ENCODE measurements at places on chromosomes 11 and 22.

- DNase-seq = no peak
These were observed 22.6 kb downstream of the TENM4 start for GRCh38 chr11:79418241-79418640.

DNA sequence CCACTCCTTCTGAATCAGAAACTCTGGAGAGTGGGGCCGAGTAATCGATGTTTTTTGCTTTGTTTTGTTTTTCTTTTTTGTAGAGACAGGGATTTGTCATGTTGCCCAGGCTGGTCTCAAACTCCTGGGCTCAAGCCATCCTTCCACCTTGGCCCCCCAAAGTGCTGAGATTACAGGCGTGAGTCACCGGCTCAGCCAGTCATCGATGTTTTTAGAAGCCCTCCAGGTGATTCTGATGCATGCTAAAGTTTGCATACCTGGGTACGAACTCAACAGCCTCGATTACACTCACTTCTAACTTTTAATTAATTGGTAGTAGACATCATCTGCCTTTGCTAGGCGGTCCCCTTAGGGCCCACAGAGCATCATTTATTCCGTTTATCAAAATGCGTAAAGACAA, 50.3 kb downstream of the C11orf71 start:
- no peak for DNase-seq

- no peak for DNase-seq
These were observed 314.3 kb downstream of the BRD1 start for GRCh38 chr22:49513358-49513851.

- no peak for DNase-seq
These were observed 37.7 kb downstream of the DHCR7 start for GRCh38 chr11:71410363-71410966.

DNA sequence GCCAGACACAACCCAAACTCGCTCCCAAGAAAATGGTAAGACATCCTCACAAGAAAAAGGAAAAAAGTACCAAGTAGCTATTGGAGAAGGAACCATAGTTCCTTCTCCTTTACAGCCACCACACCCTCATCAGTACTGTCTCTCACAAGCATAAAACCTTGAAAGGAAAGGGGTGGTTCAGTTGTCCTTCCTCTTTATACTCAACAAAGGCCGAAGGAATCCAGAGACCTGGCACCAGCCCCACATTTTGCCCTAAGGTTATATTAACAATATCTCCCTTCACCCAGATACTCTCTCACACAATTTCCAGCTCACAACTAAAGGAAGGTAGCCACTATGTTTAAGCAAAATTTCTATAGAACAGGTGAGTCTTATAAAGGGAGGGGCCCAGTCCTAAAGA, 8.5 kb downstream of the FHIP1B start:
- DNase-seq = no peak

GRCh38 chr11:93902921-93903320, 52.5 kb upstream of the VSTM5 start:
- no peak for DNase-seq

DNA sequence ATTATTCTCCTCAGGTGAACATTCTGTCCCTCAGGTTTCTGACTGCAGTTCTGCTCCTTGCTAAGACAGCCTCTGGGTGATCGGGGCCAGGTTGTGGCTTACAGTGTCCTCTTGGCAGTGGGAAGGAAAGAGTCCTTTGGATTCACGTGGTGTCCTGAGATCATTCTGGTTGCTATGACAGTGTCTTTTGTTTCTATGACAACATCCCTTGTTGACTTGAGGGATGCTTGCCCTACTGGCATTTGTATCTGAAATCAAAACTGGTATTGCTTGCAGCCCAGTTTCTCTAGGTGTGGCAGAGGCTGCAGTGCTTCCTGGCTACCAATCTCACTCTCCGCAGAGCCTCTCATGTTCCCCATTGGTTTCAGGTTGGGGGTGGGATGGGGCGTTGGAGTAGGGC, 151.8 kb upstream of the CCDC90B start:
- DNase-seq = no peak

Measured in RPMI8226 (cell line).